ENCODE measurements at places on chromosomes 11 and 22.

- no peak for DNase-seq
Observed at GRCh38 chr11:27718863-27719545, 18.7 kb upstream of the BDNF start.

GRCh38 chr11:128341280-128342248 lies 245.8 kb downstream of the ETS1 start:
- no peak for DNase-seq

- DNase-seq: no peak
Observed at GRCh38 chr11:17827006-17827405, 92.4 kb downstream of the KCNC1 start.

DNA sequence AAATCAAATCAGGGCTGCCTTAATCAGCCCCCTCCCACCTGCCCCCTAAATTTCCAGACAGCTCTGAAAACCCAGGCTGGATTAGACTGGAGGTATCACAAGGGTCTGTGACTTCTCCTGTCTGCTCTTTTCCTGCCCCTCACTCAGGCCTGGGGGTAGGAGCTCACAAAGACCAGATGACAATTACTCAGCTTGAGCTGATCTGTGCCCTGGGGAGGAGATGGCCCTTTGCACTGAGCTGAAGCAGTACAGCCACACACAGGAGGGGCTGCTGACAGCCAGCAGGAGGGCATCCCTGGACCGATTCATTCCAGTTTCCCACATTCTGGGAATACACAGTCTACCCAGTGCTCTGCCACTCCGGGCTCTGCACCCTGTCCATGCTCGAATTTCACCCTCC lies 4.2 kb downstream of the ABCC8 start:
- DNase-seq: no peak

GRCh38 chr22:48092866-48093265 lies 1330.4 kb downstream of the TBC1D22A start:
- no peak for DNase-seq

DNA sequence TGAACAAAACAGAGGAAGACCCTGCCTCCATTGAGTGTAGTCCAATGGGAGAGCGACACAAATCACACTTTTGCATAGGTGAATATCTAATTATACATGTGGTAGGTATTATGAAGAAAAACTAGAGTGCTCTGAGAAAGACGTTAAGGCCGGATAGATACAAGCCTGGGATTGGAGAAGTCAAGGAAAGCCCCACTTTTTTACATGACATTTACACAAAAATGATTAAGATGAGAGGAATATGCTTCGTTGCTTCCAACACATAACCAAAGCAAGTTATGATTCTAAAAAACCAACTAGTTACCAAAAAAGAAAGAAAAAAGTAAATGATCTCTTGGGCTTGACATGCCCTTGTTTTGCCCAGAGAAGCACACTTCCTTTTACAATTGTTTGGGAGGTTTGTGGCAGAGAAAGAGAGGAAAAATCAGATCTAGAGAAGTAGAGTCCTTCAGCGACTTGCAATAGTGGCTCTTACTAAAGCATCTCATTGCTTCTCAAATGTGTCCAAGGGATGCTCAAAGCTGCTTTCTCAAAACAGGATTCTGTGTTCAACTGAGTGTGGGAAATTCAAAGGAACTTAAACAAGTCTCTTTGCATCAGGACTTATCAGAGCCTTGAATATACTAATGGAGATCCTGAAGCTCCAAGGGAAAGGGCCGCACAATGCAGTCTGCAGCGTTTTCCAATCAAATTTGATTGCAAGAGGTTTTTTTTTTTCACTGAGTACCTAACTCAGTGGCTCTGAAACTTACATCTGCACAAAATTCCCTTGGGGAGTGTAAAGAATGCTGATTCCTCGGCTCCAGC lies 38.8 kb downstream of the FLI1 start:
- no peak for DNase-seq

- DNase-seq: no peak
Observed at GRCh38 chr11:16784097-16784496, 45.6 kb downstream of the C11orf58 start.

DNA sequence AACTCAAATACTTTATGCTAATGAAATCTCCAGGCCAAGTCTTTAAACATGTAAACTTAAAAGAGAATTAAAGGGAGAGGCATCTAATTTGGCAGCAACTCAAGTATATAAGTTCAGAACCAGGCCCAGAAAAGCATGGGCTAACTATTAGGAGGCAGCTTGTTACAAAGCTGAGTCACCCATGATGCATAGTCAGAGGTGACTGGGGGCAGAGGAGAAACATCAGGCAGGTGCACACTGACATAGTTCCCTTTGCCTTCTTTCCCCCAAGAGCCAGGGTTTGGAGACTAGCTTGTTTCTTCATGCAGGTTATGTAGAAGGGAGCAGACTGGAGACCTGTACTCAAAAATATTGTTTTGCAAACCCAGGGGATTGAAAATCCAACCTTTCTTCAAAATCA lies 619.0 kb downstream of the SOX6 start:
- DNase-seq: no peak

GRCh38 chr11:19241260-19242178 lies 774 bp upstream of the E2F8 start:
- no peak for DNase-seq
